ENCODE measurements at places on chromosomes 12 and 14.

DNA sequence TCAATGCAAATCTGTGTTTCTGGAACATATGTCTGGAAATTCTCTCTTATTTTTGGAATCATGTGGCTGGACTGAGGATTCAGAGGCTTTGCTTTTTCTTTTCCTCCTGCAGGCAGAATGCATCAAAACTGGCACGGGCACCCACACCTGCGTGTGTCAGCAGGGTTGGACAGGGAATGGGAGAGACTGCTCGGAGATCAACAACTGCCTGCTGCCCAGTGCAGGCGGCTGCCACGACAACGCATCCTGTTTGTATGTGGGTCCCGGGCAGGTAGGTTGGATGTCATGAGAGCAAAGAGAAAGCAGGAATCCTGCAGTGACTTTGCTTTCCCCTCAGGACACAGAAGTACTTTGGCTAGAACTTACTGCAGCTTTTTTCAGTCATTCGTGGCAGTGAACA is 90.3 kb downstream of the STAB2 start:
- DNase-seq = no peak

DNA sequence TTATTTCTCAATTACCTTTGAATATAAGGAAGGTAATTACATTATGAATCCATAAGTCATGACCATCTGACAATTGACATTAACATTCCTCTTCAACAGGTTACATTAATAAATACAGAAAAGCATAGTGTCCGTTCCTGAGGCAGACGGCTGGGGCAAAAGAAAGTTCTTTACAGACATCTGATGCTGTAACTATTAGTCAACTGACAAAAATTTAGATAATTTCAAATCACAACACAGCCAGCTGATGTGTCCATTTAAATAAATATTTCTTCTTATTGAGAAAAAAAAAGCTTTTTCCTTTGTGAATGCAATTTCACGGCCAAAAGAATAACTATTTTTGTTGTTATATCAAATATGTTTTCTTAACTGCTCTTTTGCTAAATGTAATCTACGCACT is 9.2 kb upstream of the PYROXD1 start:
- peak; percentile 74 for DNase-seq

DNA sequence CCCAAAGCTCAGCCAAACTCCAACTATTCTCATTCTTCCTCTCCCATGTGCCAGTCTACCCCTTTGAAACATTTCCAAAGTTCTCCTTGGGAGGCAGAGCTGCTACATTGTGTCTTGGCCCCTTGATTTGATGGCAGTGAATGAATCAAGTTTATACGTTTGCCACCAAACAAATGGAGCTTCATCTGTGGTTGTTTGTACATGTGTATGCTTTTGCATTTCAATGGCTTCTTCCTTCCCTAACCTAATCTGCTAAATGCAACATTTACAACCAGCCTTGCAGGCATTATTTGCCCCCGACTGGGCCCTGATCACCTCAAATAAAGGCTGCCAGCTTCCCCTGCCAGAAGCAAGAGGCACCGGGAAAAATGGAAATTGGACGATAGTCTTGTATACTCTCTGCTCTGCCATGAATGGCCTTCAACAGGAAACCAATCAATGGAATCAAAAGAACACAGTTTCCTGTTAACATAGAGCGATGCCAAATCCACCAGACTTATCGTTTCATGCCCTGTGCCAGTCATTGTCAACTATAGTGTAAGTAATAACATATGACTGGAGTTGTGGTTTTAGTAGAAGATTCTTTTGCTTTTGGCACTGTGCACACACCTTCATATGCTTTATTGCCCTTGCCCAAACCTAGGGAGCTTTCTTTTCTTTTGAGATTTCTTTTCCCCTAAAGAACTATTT is 97.8 kb downstream of the TMEM30B start:
- DNase-seq = no peak

GRCh38 chr12:121334513-121335343 is 17.5 kb downstream of the ANAPC5 start:
- DNase-seq = peak; percentile 74

- no peak for DNase-seq
Observed at GRCh38 chr12:44431647-44432343, 444.3 kb downstream of the NELL2 start.

- DNase-seq = no peak
Observed at GRCh38 chr12:94208622-94208966, 60.2 kb downstream of the PLXNC1 start.

DNA sequence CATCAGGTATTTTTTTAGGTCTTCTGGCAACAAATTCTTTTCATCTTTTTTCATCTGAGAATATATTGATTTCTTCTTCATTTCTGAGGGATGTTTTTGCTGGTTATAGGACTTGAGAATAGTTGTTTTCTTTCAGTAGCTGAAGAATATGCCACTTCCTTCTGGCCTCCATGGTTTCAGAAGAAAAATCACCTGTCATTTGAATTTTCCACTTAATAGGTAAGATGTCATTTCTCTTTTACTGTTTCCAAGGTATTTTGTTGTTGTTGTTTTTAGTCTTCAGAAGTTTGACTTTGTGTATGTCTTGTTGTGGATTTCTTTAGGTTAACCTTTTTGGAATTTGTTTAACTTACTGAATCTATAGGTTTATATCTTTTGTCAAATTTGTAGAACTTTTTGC is 257.8 kb upstream of the AMIGO2 start:
- no peak for DNase-seq

- DNase-seq = no peak
Observed at GRCh38 chr14:78683981-78684380, 513.8 kb downstream of the NRXN3 start.

DNA sequence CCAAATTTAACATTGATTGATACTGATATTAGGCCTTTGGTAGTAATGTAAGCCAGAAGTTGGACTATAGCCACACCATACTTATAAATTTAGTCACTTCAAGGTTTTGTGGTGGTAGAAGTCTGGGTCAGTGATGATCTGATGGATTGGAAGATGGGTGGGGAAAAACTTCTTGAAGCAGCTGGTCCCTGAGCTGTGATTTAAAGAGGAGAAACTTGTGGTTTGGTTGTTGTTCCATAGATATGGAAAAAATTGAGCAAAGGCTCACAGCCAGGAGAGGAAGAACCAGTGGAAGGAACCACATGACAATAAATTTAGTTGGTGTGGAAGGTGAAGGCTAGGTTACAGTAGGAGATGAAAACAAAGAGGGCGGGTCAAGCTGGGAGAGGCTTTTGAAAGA is 26.1 kb downstream of the PTHLH start:
- DNase-seq = no peak

- no peak for DNase-seq
Observed at GRCh38 chr14:23608454-23608853, 27.7 kb upstream of the DHRS2 start.

- no peak for DNase-seq
Observed at GRCh38 chr12:2509137-2509536, 285.6 kb upstream of the FKBP4 start.

DNA sequence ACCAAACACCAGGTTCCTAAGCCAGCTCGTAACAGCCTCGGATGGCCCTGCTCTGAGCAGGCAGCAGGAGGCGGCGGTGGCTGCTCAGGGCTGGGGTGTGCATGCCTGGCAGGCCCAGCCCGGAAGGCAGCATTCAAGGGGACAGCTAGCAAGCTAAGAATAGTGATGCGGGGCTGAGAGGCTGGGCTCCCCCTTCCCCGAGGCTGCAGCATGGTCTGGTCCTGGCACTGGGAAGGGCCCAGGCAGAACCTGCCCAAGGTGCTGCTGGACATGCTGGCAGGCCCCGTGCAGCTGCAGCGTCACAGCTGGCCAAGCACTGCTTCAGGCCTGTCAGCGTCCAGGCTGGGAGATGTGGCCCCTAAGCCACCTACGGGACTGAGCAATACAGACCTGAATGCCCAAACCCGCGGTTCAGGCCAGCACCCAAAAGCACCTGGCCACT is 26.4 kb upstream of the NUDT14 start:
- no peak for DNase-seq

DNA sequence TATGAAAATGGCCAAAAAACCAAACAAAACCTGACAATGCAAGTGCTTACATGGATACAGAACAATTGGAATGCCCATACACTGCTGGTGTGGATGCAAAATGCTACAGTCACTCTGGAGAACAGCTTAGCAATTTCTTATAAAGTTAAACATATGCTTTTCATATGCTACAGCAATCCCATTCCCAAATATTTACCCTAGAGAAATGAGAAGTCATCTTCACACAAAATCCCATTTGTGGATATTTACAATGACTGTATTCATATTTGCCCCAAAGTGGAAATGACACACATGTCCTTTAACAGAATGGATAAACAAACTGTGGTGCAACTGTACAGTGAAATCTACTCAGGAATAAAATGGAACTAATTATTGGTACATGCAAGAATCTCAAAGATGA is 20.4 kb downstream of the SAV1 start:
- DNase-seq = no peak

DNA sequence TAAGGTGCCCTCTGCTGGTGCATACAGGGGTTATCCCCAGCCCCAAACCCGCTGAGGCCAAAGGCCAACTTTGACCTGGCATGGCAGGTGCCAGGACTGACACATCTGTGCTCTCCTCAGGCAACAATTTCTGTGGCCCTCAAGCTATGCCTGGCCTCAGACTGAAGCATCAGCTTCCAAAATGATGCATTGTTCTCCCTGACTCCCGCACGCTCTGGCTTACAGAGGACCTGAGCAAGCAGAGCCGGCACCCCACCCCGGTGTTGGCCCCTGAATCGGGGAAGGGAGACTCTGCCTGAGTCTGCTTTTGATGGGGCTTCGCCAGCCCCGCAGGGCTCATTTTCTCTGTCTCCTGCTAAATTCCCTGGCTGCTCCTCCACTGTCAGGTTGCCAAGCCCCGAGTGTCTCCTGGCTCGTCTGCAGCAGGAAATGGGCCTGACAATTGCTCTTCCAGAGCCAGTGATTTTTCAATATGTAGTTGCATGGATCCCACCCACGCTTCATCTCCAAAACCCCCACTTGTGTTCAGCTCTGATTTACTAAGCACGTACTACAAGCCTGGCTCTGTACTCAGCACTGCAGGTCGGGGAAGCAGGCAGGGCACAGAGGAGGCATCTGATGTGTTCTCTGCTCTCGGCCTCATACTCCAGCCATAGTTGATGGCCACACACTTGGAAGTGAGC is 126.1 kb downstream of the SLC38A6 start:
- no peak for DNase-seq

DNA sequence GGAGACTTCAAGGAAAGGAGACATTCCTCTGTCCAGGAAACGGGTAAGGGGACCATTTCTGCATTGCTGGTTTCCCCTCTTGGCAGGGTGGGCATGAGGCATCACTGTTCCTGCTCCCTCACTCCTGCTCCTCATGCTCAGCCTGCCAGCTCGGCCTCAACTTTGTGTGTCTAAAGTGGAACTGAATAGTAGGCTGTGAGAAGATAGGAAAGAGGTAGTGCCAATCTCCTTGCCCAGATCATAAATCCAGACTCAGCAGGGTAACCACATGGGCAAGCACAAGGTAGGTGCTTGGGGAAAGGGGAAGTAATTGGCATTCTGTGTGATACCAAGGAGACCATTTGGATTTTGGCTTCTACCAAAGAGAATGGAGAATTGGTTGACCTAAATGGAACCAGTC is 2.6 kb downstream of the LTB4R start:
- no peak for DNase-seq

DNA sequence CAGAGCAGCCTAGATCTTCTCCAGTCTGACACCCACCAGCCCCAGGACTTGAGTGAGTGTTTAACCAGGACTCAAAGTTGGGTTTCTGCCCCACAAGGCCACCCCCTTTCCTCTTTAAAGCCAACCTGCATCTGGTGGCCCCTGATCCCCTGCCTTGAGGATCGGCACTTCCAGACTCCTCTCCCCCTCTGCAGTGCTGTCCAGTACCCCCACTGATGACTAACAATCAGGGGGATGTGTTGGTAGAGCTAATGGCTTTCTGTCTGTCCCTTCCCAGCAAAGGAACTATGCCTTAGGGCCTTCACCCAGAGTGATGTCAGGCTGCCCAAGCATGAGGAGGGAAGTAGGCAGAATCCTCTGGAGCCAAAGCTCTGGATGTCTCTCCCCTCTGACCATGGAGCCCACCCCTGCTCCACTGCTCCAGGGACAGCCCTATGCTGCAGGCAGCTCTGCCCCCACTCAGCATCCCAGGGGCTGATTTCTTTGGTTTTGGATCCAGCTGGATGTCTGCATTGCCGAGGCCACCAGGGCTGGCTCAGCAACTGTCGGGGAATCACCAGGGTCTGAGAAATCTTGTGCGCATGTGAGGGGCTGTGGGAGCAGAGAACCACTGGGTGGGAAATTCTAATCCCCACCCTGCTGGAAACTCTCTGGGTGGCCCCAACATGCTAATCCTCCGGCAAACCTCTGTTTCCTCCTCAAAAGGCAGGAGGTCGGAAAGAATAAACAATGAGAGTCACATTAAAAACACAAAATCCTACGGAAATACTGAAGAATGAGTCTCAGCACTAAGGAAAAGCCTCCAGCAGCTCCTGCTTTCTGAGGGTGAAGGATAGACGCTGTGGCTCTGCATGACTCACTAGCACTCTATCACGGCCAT is 42.9 kb downstream of the DAD1 start:
- peak; percentile 68 for DNase-seq

DNA sequence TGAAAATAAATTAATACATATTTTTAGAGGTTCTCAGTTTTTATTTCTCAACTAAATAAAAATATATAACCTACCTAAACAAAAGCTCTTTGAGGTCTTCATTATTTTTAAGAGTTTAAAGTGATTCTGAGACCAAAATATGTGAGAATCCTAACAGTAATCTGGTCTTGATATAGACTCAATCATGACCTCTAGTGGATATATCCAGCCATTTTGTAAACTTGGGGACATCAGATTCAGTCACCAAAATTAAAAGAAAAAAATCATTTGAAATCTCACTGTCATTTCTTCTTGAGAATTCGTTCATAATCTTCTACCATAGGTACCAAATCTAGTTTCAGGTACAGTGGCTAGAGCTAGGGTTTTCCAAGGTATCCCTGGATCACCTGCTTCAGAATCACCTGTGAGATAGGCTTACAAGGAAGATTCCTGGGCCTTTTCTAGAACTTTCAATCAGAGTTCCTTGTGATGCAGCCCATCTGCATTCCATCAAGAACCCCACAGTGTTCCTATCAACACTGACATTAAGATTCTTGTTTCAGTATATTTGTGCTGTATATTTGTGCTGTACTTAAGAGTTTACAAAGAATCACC is 214.9 kb downstream of the ADAMTS20 start:
- DNase-seq = peak; percentile 58

- DNase-seq = no peak
Observed at GRCh38 chr12:116395396-116395795, 117.9 kb upstream of the MED13L start.

DNA sequence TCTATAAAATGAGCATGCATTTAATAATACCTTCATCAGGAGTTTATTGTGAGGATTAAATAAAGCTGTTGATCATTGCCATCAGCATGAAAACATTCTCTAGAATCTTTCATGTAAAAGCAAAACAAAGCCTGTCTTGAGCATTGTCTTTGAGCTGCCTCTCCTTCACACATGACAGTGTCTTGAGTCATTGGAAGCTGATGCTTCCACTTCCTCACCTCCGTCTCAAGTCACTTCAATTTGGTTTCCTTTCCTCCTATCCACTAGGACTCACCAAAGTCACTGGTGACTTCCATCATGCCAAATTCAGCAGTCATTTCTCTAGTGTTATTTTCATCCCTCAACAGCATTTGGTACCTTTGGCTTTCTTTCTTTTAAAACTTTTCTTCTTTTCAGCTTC is 31.6 kb upstream of the MYBPC1 start:
- no peak for DNase-seq
